ENCODE measurements at places on chromosomes 4 and X.

DNA sequence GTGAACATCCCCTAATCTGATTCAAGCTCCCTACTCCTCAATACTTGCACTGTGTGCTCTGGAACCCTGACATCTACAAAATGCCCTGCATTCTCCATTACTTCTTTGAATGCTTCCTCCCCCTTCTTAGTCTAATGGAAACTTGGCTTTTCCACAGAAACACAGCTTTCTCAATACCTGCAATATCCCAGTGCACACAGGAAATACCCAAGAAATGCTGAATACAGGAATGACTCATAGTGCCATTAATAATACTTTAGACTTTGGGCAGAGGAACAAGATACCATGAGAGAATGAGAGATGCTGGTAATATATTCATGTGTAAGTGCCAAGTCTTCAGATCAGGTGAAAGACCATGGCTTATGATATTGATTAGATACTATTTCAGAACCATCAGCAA, 5.6 kb downstream of the QRFPR start:
- H3K4me3 ChIP-seq: no peak overlapping the region
- DNase-seq: peak; percentile 55
- no peak overlapping the region for H3K27ac ChIP-seq
- H3K36me3 ChIP-seq: no peaks in the 10 kb centered on the region

DNA sequence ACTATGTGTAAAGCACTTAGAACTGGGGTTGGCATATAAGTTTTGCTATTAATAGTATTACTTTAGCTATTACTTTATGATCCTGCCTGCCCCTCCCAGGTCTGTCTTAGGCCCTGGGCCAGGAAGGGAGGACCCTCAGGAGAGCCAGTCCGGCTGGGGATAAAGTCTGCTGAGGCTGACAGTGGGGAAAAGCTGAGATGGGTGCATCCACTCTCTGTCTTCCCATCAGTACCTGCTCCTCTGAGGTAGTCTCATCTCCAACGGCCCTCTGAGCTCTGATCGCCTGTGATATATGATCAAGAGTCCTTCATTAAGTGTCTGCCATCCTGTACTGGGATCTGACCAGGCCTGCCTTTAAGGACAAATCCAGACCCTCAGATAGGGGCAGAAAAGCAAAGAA, 156.5 kb upstream of the PJA1 start:
- H3K4me3 ChIP-seq: no peak overlapping the region
- H3K36me3 ChIP-seq: no peaks in the 10 kb centered on the region
- no peak for DNase-seq
- H3K27ac ChIP-seq: no peak overlapping the region

DNA sequence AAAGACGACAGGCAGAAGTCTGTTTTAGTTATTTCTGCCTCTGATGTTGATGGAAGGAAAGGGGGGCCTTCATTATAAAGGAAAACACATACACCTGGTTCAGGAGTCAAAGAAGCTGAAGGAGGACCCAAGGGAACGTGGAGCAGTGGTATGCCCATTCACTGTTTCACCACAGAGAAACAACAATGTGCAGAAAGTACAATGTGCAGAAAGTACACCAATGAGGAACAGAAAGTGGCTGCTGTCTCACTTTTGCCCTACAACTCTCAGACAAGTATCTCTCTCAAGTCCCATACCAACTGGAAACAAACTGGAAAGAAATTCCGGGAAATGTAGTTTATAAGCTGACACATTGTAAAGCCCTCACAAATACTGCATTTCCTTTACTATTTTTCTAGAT, 564.5 kb downstream of the TRAM1L1 start:
- H3K27ac ChIP-seq: no peak overlapping the region
- H3K4me3 ChIP-seq: no peak overlapping the region
- H3K4me1 ChIP-seq: no peaks in the 10 kb centered on the region
- H3K36me3 ChIP-seq: no peaks in the 10 kb centered on the region
- no peaks in the 10 kb centered on the region for H3K27me3 ChIP-seq

DNA sequence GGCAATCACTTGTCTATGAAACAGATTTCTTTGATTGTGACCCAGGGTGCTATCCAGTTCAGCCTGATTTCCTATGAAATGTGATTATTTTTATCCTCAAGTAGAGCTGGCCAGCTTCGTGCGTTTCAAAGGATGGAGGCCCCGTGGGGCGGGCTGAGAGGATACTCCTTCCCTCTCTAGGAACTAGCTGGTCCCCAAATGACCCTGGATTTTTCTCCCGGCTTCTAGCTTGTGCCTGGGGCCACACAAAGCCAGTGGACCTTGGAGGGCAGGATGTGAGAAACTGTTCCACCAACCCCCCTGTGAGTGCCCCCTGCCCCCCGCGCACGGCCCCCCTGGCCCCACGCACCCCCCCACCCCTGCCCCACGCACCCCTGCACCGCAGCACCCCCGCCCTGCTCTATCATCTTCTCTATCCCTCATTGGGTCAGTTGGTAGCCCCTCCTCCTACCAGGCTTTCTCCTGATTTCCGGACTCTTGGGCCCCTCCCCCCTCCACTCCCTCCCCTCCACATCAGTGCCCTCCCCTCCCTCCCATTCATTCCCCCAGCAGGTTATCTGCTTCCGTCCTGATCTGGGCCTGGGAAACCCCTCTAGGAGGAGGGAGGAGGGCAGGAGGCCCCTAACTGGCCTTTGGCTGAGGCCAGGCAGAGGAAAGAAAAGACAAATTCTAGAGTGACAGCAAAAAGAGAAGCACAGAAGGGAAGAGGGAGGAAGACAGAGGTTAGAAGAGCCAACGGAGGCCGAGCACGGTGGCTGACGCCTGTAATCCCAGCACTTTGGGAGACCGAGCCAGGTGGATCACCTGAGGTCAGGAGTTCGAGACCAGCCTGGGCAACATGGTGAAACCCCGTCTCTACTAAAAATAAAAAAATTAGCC, 3.3 kb downstream of the XPNPEP2 start:
- no peaks in the 10 kb centered on the region for H3K4me1 ChIP-seq

GRCh38 chr4:120065974-120066516, 603 bp downstream of the MAD2L1 start:
- H3K36me3 ChIP-seq: peaks cover 2% of the 10 kb centered on the region
- peak overlapping the region; percentile 88 for H3K4me3 ChIP-seq
- H3K27me3 ChIP-seq: no peaks in the 10 kb centered on the region
- peak overlapping the region; percentile 97 for H3K27ac ChIP-seq
- H3K4me1 ChIP-seq: peaks cover 15% of the 10 kb centered on the region
- no peak for DNase-seq

- H3K36me3 ChIP-seq: no peaks in the 10 kb centered on the region
- no peak overlapping the region for H3K4me3 ChIP-seq
- DNase-seq: no peak
- H3K27me3 ChIP-seq: no peaks in the 10 kb centered on the region
These were observed 21.7 kb upstream of the RGS12 start for GRCh38 chr4:3271131-3271530.

GRCh38 chrX:145953628-145954027, 136.0 kb downstream of the SLITRK2 start:
- no peak for DNase-seq
- H3K4me1 ChIP-seq: no peaks in the 10 kb centered on the region
- H3K27me3 ChIP-seq: no peaks in the 10 kb centered on the region
- no peaks in the 10 kb centered on the region for H3K36me3 ChIP-seq

DNA sequence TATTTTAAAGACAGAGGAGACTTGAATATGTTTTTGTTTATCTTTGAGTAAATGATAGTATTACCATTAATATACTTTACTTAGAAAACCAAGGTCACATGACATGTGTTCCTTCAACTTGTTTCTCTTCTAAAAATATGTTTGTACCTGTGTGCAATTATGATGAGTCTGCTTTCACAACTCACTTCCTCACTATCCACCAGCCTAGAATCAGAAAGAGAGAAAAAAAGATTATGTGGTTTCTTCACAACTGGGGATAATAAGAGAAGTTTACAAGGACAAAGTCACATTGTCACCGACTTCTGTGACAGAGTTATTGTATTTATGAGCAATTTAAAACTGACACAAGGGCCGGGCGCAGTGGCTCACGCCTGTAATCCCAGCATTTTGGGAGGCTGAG, 1112.1 kb downstream of the RPA4 start:
- H3K4me3 ChIP-seq: no peak overlapping the region
- no peaks in the 10 kb centered on the region for H3K36me3 ChIP-seq
- H3K27me3 ChIP-seq: no peaks in the 10 kb centered on the region

DNA sequence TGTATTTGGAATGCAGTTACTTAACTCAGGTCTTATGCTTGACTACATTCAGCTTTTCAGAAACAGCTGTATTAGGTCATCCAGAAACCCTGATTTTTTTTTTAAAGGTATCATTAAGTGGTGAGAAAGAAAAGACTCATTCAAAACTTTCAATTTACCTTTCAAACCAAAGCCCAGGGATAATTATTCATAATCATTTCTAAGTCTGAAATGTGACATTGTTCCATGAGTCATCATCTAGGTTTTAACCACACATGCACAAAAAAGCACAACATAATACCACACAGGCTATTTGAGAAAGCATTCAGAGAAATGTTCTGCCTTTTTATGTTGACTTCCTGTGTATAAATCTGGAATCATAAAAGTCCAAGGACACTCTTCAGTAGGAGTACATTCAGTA, 288.2 kb downstream of the IL1RAPL2 start:
- no peaks in the 10 kb centered on the region for H3K36me3 ChIP-seq
- DNase-seq: peak; percentile 80
- no peaks in the 10 kb centered on the region for H3K27me3 ChIP-seq
- H3K27ac ChIP-seq: peak overlapping the region; percentile 53
- no peak overlapping the region for H3K4me3 ChIP-seq
- no peaks in the 10 kb centered on the region for H3K4me1 ChIP-seq

DNA sequence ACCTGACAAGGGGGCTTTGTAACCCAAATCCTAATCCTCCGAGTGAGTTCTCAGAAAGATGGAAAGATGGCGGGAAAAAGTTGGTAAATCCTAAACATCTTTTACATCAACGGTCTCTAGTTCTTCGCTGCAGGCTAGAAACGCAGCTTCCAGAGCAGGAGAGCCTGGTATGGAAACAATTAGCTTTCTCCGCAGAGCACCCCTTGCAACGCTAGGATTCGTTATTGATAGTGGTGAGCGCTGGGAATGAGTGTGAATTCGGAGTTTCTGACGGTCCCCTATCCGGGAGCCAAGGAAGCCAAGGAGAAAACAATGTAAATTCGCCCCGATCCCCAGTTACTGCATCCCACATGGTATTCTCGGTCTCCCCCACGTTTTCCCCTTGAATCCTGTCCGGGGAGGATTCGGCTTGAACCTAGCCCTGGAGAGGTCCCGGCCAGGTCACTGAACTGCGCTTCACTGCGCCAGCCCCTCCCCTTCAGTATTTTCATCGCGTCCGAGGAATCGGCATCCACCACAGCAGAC, 4.7 kb upstream of the NEUROG2 start:
- no peak overlapping the region for H3K27ac ChIP-seq
- H3K4me1 ChIP-seq: peaks cover 3% of the 10 kb centered on the region
- DNase-seq: no peak
- no peaks in the 10 kb centered on the region for H3K36me3 ChIP-seq

GRCh38 chrX:38183596-38183995, 37.1 kb downstream of the SRPX start:
- DNase-seq: peak; percentile 55
- H3K4me1 ChIP-seq: no peaks in the 10 kb centered on the region
- H3K4me3 ChIP-seq: no peak overlapping the region

- H3K36me3 ChIP-seq: no peaks in the 10 kb centered on the region
- H3K27ac ChIP-seq: no peak overlapping the region
- DNase-seq: peak; percentile 67
- H3K4me1 ChIP-seq: no peaks in the 10 kb centered on the region
- H3K4me3 ChIP-seq: no peak overlapping the region
These were observed 250.7 kb downstream of the THOC2 start for GRCh38 chrX:123481913-123482851.

DNA sequence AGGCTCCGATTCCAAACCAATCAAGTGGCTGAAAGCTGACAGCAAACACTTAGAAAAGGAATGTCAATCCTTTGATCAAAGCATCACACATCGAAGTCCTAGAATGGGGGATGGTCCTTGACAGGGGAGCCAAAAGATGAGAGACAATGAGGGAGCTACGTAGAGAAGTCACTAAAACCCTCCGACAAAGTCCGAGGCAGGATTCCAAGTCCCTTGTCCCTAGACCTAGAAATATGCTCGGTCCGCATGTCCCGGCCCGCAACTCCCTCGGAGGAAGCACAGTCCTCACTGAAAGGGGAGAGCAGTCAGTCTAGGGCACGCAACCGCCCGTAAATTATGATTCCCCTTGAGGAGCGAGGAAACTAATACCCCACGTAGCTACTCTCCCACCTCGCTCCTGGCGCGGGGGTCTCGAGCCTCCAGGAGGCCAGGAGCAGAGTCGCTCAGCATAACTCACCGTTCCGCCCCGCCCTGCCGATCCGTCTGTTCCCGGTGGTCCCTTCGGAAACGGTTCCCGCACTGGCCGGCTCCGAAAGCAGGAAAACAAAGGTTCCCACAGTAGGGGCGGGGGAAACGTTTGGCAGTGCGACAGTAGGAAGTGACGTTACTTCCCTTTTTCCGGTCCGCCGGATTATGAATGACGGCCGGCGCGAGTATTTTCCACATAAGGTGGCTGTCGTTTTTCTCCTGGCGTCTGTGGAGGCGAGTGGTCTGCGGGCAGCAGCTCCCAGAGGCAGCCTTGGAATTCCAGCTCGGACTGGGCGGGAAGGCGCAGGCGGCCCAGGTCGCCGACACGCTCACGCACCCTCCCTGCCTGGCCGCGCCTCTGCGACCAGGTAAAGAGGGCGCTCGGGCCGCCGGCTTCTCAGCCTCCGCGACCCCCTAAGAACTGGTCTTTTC, at the start of the genes GSTCD and INTS12:
Gene GSTCD (plus strand): TSS at position 604 of the 900 bp plus-strand sequence. CDS start 8,830 bp downstream, outside the sequence.
Gene INTS12 (minus strand): TSS at position 509 of the 900 bp plus-strand sequence. CDS start 8,684 bp downstream, outside the sequence.
- peaks cover 8% of the 10 kb centered on the region for H3K4me1 ChIP-seq
- peak; percentile 89 for DNase-seq
- H3K27ac ChIP-seq: peak within 1 kb of the TSS; percentile 89
- H3K27me3 ChIP-seq: no peaks in the 10 kb centered on the region

DNA sequence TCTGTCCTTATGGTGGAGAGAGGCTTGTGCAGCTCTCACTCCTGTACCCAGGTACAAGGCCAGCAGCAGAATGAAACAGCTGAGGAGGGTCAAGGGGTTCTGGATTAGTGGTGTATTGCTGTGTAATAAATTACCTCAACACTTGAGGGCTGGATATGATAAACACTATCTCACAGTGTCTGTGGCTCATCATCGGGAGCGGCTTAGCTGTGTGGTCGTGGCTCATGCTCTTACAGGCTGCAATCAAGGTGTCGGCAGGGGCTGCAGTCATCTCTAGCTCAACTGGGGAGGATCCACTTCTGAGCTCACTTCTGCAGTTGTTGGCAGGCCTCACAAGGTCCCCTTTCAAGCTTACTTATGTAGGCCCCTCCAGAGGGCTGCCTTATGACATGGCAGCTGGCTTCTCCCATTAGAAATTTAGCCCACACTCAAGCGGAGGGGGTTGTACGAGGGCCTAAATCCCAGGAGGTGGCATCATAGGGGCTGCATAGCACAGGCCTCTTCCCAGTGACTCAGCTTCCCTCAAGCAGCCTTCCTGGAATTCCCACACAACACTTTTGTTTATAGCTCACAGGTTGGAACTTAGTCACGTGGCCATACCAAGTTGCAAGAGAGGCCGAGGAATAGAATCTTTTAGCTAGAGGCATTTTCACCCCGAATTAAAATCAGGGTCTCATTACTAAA, 148.2 kb upstream of the RPS6KA3 start:
- no peak overlapping the region for H3K4me3 ChIP-seq
- no peaks in the 10 kb centered on the region for H3K4me1 ChIP-seq
- H3K36me3 ChIP-seq: no peaks in the 10 kb centered on the region
